ENCODE measurements at places on chromosomes 13 and 19.

- no peak for DNase-seq
Observed at GRCh38 chr13:98880677-98881076, 97.2 kb downstream of the DOCK9 start.

- no peak for DNase-seq
Observed at GRCh38 chr13:100022798-100023197, 41.2 kb downstream of the ZIC2 start.

GRCh38 chr19:6374711-6375410 lies 872 bp downstream of the PSPN start:
- no peak for DNase-seq

- no peak for DNase-seq
Observed at GRCh38 chr13:99648927-99649326, 147.7 kb downstream of the TM9SF2 start.

GRCh38 chr13:22017226-22017625 lies 346.4 kb downstream of the FGF9 start:
- no peak for DNase-seq
